SK-MEL-5 (cell line): ENCODE measurements at places on chromosomes 7 and 10.

DNA sequence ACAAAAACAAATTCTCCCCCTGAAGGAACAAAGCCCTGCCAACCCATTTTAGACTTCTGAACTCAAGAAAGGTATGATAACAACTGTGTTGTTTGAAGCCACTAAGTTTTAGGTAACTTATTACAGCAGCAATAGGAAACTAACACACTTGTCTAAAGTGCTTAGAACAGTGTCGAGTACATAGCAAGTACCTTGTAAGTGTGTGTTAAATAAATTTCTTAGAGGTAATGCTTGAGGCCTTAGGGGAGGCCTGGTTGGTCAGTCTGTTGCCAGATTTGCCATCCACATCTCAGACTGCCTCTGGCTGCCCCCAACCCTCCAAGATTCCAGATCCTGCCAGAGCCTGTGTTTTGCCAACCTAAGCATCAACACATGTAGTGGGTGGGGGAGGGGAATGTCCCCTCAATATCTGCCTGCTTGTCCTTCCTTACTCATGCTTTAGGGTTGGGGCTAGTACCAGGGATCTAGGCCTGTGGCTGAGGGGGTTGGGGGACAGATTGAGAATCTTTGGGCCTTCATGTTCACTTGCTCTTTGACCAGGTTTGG is 27.1 kb upstream of the PAX2 start:
- no peak for DNase-seq

- DNase-seq, result no peak
Observed at GRCh38 chr10:59670269-59670668, 39.4 kb downstream of the SLC16A9 start.

DNA sequence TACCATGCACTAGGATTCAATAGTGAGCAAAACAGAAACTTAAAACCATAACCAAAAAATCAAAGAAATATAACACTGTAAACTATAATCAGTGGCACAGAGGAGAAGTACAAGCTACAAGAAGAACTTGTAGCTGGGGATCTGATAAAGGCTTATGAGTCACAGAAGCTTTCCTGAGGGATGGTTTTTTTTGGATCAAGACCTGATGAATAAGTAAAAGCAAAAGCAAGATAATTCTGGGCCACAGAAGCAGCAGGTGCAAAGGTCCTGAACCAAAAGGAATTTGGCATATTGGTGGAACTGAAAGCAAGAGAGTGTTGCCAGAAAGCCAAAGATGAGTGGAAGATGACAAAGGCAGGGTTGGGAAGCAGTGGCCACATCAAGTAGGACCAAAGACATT is 37.4 kb upstream of the BET1 start:
- no peak for DNase-seq

- DNase-seq, result no peak
Observed at GRCh38 chr10:74008212-74008731, 10.4 kb downstream of the VCL start.

- no peak for DNase-seq
Observed at GRCh38 chr10:75095631-75096030, 15.8 kb upstream of the SAMD8 start.

DNA sequence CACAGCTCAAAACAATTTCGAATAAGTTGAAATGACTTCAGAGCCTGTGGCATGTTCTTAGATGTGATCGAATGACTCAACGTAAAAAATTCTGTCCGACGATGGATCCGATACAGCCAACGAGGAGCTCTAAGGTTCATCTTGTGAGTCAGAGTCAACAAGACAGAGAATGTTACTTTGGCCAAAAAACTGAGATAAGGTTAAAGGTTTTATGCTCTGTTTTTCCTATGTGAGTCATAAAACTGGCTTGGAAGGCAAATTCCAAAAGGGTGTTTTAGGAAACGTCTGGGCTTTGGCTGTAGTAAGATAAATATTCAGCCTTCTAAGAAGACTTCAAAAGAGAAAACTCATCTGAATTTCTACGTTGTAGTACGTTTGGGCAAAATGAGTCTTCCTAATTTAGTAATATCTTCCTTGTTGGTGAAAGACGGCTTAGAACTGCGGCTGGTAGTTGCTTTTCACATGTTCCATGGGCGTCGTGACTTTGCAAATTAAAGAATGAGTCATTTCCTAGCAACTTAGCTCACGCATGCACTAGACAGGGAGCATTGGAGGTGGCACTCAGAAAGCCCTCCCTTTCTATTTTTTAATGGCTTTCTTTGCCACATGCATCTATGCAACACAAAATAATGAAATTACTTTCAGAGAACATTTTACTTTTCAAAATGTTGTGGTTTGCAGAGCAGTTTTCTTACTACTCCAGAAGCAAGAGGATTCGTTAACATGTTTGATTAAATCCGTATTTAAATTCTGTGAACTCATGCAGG is 28.2 kb downstream of the PFKP start:
- peak; percentile 5 for DNase-seq

GRCh38 chr7:49564379-49564714 is 209.1 kb upstream of the VWC2 start:
- no peak for DNase-seq

DNA sequence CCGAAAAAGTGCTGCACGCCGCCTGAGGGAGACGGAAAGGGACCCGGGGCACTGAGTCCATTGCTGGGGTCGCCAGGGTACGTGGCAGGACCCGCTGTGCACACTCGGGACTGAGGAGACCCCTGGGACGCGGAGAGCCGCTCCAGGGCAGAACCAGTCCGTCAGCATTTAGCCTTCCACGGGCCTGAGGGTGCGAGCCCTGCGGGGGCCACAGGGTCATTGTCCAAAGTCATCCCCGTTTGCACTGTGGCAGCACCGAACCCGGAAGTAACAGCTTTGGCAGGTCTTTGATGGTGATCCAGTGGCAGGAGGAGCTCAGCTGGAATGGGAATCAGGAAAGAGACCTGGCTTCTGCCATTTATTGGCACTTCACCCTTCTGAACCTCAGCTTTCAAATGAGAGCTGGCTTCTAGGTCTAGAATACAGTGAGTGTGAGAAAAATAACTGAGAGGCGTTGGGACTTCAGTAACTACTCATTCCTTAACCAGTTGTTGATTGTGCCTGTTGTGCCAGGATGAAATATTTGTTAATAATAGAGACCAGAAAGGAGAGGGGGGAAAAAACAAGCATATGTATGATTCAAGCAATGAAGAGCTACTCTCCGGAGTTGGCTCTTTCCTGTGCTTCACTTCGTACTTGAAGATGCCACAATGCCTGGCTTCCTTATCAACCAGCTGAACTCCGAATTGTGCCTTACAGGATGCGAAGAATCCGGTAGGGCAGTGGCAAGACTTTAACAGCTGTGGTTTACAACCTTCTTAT is 811 bp upstream of the ARHGAP12 start:
- DNase-seq, result peak; percentile 53

DNA sequence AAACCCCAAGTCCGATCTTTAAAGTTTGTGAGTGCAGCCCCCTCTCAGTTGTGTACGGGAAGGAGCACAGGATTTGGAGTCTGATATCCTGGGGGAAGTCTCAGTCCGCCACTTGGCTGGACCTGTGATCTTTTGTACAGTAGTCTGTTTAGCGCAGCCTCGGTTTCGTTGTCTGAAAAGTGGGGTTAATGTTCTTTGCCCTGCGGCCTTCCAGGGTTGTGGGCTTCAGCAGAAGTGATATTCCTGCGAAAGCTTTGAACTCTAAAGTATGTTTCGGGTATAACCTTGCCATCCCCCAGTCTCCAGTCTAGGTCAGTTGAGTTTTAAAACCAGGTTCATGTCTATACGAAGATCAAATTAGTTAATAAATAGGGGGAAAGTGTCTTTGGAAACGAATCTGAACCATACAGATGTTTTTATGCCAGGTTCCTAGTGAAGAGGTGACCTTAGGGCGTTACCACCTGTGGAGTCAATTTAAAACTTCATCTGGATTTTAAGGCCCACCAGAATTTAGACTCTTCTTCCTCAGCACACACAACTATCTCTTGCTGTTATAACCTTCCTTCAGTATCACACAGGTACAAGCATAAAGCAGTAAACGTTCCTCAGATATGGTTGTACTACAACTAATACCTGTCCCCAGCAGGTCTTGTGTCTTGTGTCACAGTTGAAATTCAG is 904 bp downstream of the R3HCC1L start:
- DNase-seq, result no peak

DNA sequence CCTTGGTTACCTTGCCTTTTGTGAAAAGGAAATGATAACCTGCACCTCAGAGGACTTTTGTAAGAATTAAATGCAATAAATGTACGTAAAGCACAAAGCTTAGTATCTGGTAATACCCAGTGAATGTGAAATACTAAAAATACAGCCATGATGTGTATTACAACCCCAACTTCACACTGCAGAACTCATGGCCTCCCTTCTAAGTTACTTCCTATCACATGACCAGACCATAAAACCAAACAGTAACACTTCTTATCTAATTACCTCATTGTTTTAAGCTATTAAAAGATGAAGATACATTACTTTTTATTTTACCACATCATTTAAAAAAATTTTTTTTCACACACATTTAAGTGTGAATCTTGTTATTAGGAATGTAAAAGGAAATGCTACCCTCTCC is 29.0 kb downstream of the VPS41 start:
- no peak for DNase-seq

DNA sequence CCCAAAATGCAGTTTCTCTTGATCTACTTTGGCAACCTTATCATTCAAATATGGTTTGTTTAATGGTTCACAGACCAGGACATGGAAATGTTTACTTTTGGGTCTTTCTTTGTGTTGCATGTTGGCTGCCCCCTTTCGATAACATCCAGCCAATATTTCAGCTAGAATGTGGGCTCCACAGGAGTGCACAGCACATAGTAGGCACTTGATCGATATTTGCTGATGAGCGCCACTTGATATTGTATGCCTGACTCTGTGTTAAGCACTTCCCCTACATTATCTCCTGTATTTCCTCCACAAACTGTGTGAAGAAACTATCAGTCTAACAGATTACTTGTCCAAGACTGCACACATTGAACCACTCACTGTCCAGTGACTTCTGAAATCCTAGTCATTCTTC is 60.2 kb downstream of the SMURF1 start:
- DNase-seq, result no peak

DNA sequence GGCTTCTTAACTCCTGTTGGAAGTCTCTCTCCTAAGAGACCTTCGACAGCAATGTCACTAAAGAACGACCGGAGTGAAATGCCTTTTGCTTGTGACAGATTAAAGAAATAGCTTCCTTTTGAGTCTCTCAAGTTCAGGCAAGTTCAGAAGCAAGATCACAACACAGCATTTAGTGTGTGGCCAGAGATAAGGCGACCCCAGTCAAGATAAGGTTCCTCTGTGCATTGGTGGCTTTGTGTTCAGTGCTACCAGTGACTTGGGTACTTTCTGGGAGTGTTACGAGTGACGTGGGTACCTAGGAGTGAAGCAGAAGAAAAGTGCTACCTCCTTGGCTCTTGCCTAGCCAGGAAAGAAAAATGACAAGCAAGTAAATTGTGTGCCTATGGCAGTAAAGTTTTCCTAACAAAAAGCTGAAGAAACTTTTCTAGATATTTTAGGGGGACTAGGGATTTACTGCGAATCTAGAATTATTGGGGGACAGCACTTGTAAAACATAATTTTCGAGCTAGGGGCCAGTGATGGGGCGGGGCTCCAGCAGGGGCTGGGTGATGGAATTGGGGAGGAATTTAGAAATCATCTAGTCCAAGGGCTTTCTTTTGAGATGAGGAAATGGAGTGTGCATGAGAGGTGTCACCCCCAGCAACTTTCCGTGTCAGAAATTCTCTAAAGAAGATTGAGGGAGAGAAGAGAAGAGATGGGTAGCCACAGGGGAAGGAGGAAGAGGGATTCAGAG is 191.9 kb upstream of the LYZL2 start:
- DNase-seq, result no peak

DNA sequence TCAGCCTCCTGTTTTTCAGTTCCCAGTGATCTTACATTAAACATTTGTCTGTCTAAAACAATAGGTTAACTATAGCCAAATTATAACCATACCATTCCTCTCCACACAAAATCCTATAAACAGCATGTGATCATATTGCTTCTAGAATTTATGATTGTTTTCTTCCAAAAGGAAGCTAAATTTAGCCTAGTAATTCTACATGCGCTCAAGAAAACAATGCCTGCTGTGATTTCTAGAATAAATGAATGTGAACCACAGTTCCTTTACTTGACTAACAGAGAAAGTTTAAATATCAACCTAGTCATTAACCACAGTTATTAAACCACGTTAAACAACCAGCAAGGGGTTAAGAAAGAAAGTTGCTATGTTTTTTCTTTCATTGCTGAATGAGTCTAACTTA is 26.4 kb downstream of the MET start:
- DNase-seq, result peak; percentile 81

DNA sequence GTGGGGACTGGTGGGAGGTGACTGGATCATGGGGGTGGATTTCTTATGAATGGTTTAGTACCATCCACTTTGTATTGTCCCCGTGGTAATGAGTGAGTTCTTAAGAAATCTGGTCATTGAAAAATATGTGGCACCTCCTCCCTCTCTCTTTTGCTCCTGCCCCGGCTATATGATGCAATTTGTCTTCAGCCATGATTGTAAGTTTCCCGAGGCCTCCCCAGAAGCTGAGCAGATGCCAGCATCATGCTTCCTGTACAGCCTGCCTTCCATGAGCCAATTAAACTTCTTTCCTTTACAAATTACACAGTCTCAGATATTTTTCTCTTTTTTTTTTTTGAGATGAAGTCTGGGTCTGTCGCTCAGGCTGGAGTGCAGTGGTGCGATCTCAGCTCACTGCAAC is 2.6 kb upstream of the KDM7A start:
- DNase-seq, result no peak

DNA sequence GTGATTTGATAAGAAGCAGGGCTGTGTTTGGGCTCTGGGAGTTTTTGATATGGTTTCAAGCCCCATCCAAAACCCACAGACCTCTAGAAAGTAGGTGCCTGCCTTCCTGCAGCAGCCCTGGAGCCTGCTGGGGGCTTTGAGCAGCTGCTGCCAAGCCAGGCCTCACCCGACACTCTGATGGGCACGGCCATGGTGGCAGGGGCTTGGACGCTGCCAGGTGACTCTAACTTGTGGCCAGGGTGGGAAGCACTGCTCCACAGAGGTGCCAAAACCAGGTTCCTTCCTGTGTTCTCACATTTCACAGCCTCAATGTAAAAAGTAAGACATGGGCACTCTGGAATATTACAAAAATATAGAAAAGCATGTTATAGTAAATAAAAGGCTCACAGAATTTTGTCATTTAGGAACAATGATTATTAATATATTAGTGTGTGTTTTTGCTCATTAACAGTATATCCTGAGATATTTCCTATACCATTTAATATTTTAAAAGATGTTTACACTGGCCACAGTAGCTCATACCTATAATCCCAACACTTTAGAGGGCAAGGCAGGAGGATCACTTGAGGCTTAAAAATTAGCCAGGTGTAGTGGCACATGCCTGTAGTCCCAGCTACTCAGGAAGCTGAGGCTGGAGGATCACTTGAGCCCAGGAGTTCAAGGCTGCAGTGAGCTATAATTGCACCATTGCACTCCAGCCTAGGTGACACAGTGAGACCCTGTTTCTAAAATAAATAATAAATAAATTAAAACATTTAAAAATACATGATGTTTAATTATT is 95.1 kb downstream of the EGFR start:
- no peak for DNase-seq

GRCh38 chr10:98349508-98349922 is 65.5 kb downstream of the PYROXD2 start:
- no peak for DNase-seq

GRCh38 chr7:37672926-37673325 is 10.6 kb upstream of the GPR141 start:
- DNase-seq, result no peak
